ENCODE measurements at places on chromosomes 1 and 21. TPM values are rescaled to one million over a fixed set of nuclear protein-coding genes. Genes with fewer than 3 reads are reported as not detected.

GRCh38 chr1:10693152-10693496, 103.3 kb downstream of the CASZ1 start:
- H3K27me3 ChIP-seq, result peaks cover 17% of the 10 kb centered on the region
- no peak overlapping the region for H3K27ac ChIP-seq
- no peak for DNase-seq
- no peaks in the 10 kb centered on the region for H3K36me3 ChIP-seq

GRCh38 chr1:229209386-229209785, 61.5 kb upstream of the RAB4A start:
- no peak for DNase-seq
- H3K27me3 ChIP-seq, result peaks cover 6% of the 10 kb centered on the region
- peaks cover 12% of the 10 kb centered on the region for H3K4me1 ChIP-seq
- no peaks in the 10 kb centered on the region for H3K36me3 ChIP-seq
- H3K4me3 ChIP-seq, result no peak overlapping the region
- H3K27ac ChIP-seq, result no peak overlapping the region

GRCh38 chr1:78060857-78061563, 15.2 kb downstream of the GIPC2 start:
- H3K27me3 ChIP-seq, result no peaks in the 10 kb centered on the region
- peak overlapping the region; percentile 94 for H3K27ac ChIP-seq
- H3K4me3 ChIP-seq, result no peak overlapping the region
- H3K36me3 ChIP-seq, result no peaks in the 10 kb centered on the region
- DNase-seq, result no peak

DNA sequence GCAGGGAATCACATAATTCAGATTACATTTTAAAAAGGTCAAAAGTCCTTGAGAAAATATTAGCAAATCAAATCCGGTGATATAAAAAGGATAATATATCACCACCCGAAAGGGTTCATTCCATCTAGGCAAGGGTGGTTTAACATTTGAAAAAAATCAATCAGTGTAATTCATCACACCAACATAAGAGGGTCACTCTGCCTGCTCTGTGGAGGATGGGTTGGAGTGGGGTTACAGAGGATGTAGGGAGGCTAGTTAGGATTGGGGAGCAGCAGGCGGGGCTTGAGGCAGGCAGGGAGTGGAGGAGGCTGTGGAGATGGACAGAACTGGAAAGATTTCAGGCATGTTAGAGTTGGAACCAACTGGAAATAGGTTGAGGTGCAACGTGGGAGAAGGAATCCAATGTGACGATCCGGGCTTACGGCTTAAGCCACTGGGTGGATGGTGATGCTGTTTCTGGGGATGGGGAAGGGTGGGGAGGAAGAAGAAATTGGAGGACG, 12.5 kb downstream of the ADORA1 start:
- H3K36me3 ChIP-seq, result no peaks in the 10 kb centered on the region
- DNase-seq, result no peak

DNA sequence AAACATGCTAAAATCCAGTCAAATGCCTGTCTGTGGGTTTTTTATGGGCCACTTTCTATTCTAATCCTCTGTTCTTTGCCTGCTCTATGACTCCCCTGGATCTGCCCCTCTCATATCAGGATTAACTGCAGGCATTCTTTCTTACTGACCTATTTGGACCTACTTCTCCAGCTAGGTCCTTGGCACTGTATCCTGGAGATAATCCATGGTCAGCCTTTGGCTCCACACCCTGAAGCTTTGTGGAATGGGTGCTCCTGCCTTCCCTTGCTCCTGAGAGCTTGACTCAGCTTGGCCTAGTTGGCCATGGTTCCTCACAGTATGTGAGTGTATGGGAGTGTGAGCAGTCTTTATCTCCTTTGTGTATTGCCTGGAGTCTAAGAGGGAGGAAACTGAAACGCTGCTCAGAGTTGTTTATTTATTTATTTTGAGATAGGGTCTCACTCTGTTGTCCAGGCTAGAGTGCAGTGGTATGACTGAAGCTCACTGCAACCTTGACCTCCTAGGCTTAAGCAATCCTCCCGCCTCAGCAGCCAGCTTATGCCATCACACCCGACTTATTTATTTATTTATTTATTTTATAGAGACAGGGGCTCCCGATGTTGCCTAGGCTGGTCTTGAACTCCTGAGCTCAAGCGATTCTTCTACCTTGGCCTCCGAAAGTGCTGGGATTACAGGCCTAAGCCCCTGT, 28.7 kb upstream of the CDC14A start:
- no peak for DNase-seq
- no peak overlapping the region for H3K4me3 ChIP-seq
- H3K36me3 ChIP-seq, result peaks cover 5% of the 10 kb centered on the region
- peaks cover 8% of the 10 kb centered on the region for H3K4me1 ChIP-seq
- peaks cover 2% of the 10 kb centered on the region for H3K27me3 ChIP-seq

DNA sequence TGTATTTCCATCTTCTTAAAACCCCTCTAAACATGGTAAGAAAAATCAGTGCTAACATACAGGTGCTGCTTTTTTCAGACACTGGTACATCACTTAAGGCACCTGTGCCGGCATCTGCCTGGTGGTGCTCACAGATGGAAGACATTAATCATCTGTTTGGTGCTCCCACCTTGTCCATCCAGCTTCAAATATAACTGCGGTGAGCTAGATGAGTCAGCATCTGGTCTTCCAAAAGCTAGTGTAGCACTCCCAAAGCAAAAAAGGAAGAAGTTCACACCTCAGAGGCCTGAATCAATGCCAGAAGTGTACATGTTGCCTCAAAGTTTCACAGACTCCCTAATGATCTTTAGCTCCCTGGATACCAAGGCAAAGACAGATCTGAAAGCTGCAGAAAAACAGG, 44.4 kb downstream of the TM2D1 start:
- H3K4me1 ChIP-seq, result peaks cover 7% of the 10 kb centered on the region
- no peak overlapping the region for H3K4me3 ChIP-seq
- no peak for DNase-seq
- H3K27ac ChIP-seq, result no peak overlapping the region

GRCh38 chr1:78069784-78070183, 24.0 kb downstream of the GIPC2 start:
- peaks cover 52% of the 10 kb centered on the region for H3K4me1 ChIP-seq
- H3K36me3 ChIP-seq, result no peaks in the 10 kb centered on the region
- no peaks in the 10 kb centered on the region for H3K27me3 ChIP-seq
- no peak overlapping the region for H3K4me3 ChIP-seq
- peak overlapping the region; percentile 61 for H3K27ac ChIP-seq
- DNase-seq, result no peak

DNA sequence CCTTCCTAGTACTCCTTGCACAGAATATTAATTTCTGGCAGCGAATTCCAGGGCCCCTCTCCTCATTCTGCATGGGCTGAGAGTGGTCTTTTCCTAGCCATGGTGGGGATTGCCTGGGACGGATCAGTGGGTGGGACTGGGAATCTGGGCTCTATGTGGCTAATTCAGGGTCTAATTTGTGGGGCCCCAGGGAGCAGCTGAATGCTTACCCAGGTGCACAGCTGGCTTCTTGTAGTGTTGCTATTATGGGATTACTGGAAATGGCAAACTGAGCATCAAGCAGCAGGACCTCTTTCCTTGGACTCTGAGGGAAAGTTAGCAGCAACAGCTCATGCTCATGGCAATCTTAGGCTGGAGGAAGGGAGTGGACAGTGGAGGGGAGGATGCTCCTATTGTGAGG, 187.1 kb upstream of the CACNA1E start:
- no peak overlapping the region for H3K27ac ChIP-seq
- H3K27me3 ChIP-seq, result peaks cover 6% of the 10 kb centered on the region
- H3K4me1 ChIP-seq, result no peaks in the 10 kb centered on the region
- DNase-seq, result no peak
- H3K4me3 ChIP-seq, result no peak overlapping the region

- H3K27me3 ChIP-seq, result no peaks in the 10 kb centered on the region
- no peak overlapping the region for H3K4me3 ChIP-seq
- H3K4me1 ChIP-seq, result peaks cover 50% of the 10 kb centered on the region
- H3K36me3 ChIP-seq, result no peaks in the 10 kb centered on the region
- H3K27ac ChIP-seq, result no peak overlapping the region
Observed at GRCh38 chr1:41914516-41914915, 4.2 kb downstream of the HIVEP3 start.

- peaks cover 5% of the 10 kb centered on the region for H3K36me3 ChIP-seq
- no peak overlapping the region for H3K27ac ChIP-seq
- no peaks in the 10 kb centered on the region for H3K27me3 ChIP-seq
- no peak overlapping the region for H3K4me3 ChIP-seq
- DNase-seq, result no peak
Observed at GRCh38 chr1:63547621-63548294, 24.4 kb downstream of the EFCAB7 start.

DNA sequence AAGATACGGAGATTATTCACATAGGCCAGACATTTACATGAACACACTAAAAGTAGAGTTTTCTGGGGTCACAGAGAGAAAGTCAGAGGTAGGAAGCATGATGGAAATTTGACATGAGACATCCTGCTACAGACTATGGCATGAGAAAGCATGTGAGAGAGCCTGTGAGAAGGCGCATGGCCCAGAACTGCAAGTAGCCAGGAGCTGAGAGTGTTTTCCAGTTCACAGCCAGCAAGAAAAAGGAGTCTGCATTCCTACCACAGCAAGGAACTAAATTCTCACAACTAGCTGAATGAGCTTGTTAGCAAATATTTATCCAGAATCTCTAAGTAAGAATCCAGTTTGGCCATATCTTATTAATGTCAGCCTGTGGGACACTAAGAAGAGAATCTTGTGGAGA, 673.3 kb downstream of the BRINP3 start:
- H3K4me3 ChIP-seq, result no peak overlapping the region
- no peak for DNase-seq
- no peaks in the 10 kb centered on the region for H3K27me3 ChIP-seq
- no peaks in the 10 kb centered on the region for H3K4me1 ChIP-seq
- no peaks in the 10 kb centered on the region for H3K36me3 ChIP-seq

DNA sequence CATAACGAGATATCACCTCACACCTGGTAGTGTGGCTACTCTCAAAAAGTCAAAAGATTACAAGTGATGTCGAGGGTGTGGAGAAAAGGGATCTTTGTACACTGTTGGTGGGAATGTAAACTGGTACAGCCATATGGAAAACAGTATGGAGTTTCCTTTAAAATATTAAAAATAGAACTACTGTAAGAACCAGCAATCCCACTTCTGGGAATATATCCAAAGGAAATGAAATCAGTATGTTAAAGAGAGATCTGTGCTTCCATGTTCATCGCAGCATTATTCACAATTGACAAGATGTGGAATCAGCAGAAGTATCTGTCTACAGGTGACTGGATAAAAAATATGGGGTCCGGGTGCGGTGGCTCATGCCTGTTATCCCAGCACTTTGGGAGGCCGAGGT, 7.6 kb upstream of the PIK3C2B start:
- no peaks in the 10 kb centered on the region for H3K36me3 ChIP-seq
- H3K4me1 ChIP-seq, result peaks cover 25% of the 10 kb centered on the region
- H3K27me3 ChIP-seq, result peaks cover 18% of the 10 kb centered on the region
- H3K27ac ChIP-seq, result no peak overlapping the region

DNA sequence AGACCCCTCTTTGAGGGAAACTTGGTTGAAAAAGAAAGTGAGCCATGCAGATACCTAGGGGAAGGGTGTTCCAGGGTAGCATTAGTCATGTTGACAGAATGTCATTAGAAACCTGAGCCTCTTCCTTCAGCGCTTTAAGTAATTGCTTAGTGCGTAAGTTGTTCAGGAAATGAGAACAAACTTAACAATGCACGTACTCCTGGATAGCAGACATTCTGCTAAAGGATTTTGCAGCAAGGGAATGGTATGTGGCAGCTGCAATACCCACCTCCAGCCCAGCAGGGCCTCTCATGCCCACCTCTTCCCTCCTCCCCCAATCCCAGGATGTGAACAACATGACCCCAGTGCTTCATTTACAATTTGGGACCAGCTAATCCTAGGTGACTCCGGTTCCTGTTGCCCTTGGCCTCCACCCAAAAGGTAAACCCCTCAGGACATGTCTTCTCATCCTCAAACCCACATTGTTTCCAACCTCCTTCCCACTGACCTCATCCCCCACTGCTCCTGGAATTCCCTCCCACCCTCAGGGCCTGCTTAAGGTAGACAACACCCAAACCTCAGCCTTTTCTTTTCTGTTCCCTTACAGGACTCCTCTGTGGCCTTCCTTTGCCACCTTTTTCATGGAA, 98.0 kb upstream of the BCAR3 start:
- 0 out of 2 replicates have a peak, but pooled peaks cover 5% of the 10 kb centered on the region for H3K36me3 ChIP-seq
- no peaks in the 10 kb centered on the region for H3K27me3 ChIP-seq
- H3K27ac ChIP-seq, result peak overlapping the region; percentile 86
- H3K4me3 ChIP-seq, result peak overlapping the region; percentile 32

DNA sequence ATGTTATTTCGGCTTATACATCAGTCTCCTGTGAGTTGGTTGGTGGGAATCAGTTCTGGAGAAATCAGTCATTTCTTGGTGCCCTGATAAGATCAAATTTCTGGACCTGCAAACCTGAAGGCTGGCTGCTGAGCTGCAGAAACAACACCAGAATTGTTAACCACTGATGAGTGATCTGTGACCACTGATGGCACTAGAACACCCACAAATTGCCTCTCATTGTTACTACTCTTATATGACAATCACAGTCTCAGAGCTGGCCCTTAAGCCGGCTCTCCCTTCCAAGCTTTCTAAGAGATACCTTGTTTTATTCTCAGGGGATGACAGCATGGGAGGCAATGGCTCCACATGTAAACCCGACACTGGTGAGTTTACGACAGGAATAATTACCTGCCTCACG, 1.9 kb downstream of the C1orf162 start:
- peaks cover 15% of the 10 kb centered on the region for H3K4me1 ChIP-seq
- DNase-seq, result no peak
- H3K27me3 ChIP-seq, result no peaks in the 10 kb centered on the region
- H3K4me3 ChIP-seq, result no peak overlapping the region
- H3K27ac ChIP-seq, result no peak overlapping the region

GRCh38 chr1:167104256-167104633, 10.4 kb downstream of the STYXL2 start:
- no peak overlapping the region for H3K4me3 ChIP-seq
- no peaks in the 10 kb centered on the region for H3K4me1 ChIP-seq
- no peak overlapping the region for H3K27ac ChIP-seq

GRCh38 chr1:5415606-5416005, 576.6 kb downstream of the NPHP4 start:
- H3K4me3 ChIP-seq, result no peak overlapping the region
- H3K36me3 ChIP-seq, result peaks cover 13% of the 10 kb centered on the region
- no peak for DNase-seq
- H3K27ac ChIP-seq, result no peak overlapping the region
- H3K4me1 ChIP-seq, result no peaks in the 10 kb centered on the region

DNA sequence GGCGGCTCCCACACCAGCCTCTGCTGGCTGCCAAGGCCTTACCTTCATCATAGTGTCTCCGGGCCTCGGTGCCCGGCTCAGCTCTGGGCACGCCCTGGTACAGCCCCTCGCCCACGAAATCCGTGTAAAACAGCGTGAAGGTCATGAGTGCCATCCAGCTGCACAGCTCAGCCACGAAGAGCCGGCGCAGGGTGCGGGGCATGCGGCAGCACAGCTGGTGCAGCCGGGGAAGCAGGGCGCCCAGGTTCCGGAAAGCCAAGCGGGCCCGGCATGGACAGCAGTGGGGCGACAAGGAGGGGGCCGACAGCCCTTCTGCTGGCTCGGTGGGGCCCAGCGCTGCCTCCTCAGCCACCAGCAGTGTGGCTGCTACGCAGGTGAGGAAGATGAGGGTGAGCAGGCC, 17.5 kb downstream of the SLC45A3 start:
- H3K27ac ChIP-seq, result no peak overlapping the region

The TTC3 gene
- total RNA-seq, result 173 TPM

The MAEL gene
- total RNA-seq, result not detected

The F13B gene
- total RNA-seq, result not detected

The CIART gene
- 8.8 TPM for total RNA-seq

The DARS2 gene
- total RNA-seq, result 24.0 TPM

The FAM167B gene
- 1.5 TPM for total RNA-seq

The STIL gene
- 8.9 TPM for total RNA-seq

The KAZN gene
- 21.7 TPM for total RNA-seq
